D721Med (cell line): ENCODE measurements at places on chromosomes 2 and 18.
A peak's percentile ranks its signal among the peaks of the same experiment; 100 is the strongest.

GRCh38 chr2:132652474-132652873, 17.5 kb downstream of the LYPD1 start:
- no peak for DNase-seq

GRCh38 chr2:159076241-159076640, 107.8 kb downstream of the TANC1 start:
- DNase-seq: no peak

DNA sequence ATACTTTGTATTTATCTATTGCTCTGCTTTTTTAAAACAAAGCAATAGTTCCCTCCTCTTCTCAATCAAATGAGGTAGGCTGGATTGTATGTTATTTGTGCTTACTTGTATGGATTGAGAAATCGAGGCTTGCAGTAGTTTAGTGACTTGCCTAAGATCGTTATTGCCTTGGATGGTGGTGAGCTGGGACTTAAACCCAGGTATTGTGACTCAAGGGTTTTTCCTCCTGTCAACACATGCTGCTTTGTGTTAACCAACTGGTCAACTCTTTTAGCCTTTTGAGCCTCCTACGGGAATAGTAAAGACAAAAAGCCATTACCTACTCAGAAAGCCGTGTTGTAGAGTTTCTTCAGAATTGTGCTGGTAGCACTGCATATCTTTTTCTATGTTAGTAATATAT, 95.2 kb upstream of the THUMPD2 start:
- no peak for DNase-seq

DNA sequence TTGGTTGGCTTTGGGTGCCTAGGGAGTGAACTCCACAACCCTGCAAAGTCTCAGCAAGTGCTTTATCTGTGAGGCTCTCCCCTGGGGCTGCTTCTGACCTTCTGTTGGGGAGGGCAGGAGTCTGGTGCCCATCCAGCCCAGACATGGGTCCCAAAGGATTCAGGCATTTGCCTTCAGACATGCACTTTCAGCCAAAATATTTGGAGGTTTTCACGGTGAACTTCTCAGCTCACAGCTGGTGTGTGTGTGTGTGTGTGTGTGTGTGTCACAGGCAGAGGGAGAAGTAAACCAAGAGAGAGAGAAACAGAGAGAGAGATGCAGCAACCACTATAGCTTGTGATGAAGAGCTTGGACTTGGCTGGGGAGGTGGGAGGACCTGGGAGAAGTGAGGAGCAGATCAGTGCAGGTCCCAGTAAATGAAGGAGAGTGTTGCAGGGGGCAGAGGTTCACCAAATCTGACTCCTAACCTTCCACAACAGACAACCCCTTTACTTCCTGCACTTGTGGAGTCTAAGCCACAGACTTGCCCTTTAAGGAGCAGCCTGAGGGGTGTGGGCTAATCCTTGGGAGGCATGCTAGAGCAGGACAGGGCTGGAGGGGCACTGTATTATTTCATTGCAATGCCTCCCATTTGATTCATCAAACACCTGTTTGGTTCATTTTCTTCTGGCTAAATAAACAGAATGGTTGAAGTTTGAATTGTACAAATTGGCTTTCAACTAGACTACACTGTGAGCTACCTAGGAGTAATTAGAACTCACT, 14.1 kb downstream of the SLC9A4 start:
- no peak for DNase-seq

GRCh38 chr2:46872902-46873603, 42.6 kb downstream of the MCFD2 start:
- no peak for DNase-seq

- DNase-seq: no peak
Observed at GRCh38 chr2:132725148-132725547, 55.1 kb upstream of the LYPD1 start.

DNA sequence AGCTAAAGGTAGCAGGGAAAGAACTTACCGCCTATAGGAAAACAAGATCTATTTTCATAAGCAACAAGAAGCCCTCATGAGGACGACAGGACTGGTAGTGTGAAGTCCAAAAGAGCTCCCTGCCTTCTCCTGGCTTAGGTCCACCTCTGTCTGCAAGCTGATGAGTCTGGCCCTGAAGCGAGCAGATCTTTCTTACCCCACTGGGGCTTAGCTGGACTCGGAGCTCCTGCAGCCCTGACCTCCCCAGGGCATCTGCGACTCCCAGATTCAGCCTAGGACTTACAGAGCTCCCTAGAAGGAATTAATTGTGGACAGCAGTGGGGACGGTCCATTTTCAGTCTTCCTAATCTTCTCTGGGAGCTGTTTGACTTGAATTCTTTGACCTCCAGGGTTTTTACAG, 53.7 kb downstream of the MCFD2 start:
- DNase-seq: no peak

- no peak for DNase-seq
Observed at GRCh38 chr2:17069564-17069963, 403.9 kb upstream of the CYRIA start.

- DNase-seq: no peak
Observed at GRCh38 chr2:69489793-69490192, 52.6 kb upstream of the NFU1 start.

DNA sequence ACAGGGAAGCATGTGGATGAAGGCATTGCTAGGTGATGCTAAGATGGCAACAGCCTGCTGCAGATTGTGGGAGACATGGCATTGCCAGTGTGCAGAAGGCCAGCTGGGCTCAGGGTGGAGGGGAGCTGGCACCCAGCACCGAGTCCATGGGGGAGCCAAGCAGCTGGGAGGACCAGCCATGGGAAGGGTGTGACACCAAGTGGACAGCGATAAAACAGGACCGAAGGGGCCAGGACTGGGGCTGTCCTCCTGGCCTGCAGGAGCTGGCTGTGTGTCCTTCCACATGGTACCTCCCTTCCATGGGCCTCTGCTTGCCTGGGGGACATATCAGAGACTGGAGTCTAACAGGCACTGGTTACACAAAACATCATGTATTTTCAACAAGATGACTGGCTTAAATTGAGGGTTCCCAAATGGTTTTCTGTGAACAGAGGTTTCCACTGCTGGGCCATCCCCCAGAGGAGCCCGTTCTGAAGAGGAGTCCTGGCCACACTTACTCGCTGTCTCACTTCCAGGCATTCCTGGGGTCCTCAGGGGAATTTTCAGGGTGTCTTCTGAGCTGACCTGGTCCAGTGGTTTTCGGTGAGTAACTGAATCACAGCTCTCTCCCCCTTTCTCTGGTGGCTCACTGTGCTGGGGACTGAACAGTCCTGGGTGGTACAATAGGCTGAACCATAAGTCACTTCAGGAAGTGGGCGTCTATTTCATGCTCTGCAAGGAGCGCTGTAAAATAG, 60.4 kb upstream of the TNP1 start:
- no peak for DNase-seq

DNA sequence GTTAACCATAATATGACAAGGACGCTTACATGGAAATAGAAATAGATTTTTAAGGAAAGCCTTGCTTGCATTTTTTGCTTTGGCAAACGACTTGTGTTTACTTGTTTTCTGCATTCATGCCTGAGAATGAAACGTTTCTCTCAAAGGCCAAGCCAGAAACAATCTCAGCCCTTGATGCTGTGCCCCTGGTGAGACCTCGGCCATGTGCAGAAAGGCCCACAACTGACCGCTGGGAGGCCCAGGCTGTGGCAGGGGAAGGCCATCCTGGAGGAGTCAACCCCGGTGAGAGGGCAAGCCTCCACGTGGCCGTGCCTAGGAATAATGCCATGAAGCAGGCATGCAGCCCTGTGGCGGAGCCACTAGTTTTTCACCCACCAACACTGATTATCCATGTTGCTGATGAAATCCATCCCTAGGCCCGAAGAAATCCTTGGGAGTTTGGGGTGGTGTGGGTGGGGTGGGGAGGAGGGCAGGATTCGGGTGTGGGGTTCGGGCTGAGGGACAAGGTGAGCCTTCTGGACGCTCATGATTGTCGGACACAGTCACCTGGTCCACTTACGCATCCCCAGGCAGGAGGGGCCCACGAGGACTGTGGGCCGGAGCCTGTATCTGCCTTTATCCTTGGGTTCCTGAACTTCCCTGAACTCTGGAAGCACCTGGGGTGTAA, 107.6 kb upstream of the APCDD1 start:
- DNase-seq: no peak

DNA sequence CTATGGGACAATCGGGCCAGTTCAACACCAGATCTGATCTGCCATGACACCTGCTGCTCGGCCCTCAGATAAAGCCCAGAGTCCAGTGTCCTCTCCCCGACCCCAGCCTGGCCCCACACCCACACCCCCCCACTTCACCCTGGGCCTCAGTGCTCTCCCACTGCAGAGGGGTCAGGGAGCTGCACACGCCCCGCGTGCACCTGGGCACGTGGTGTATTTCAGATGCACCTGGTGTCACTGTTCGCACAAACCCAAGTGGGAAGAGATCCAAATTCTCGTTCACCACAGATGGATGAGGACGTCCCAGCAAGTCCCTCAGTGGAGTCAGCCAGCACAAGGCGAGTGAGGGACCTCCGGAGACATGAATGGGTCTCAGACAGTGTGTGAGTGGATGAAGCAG, 161.3 kb downstream of the RTP5 start:
- no peak for DNase-seq

- DNase-seq: no peak
Observed at GRCh38 chr2:75033516-75033915, 75.1 kb downstream of the POLE4 start.

- DNase-seq: no peak
Observed at GRCh38 chr2:8500124-8501054, 181.5 kb upstream of the ID2 start.

DNA sequence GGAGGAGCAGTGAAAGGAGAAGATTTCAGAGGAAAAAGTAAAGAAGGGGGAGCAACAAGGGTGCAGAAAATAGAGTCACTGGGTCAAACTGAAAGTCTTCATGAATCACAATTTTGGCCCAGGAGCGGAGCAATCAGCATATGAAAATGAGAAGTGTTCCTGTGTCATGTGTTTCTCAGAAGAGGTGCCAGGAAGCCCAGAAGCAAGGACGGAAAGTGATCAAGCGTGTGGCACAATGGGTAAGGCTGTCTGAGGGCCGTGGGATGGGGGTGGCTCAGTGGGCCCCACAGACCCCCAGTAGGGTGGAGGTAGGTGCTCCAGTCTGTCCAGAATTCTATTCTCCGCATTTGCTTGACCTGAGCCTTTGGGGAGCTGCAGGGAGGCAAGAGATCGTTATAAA, 44.2 kb downstream of the SP140 start:
- DNase-seq: no peak

- no peak for DNase-seq
Observed at GRCh38 chr18:61869636-61870035, 23.2 kb downstream of the RNF152 start.

- no peak for DNase-seq
Observed at GRCh38 chr2:205982776-205983327, 103.1 kb downstream of the INO80D start.

GRCh38 chr18:80166240-80166639, 57.2 kb downstream of the ADNP2 start:
- no peak for DNase-seq

DNA sequence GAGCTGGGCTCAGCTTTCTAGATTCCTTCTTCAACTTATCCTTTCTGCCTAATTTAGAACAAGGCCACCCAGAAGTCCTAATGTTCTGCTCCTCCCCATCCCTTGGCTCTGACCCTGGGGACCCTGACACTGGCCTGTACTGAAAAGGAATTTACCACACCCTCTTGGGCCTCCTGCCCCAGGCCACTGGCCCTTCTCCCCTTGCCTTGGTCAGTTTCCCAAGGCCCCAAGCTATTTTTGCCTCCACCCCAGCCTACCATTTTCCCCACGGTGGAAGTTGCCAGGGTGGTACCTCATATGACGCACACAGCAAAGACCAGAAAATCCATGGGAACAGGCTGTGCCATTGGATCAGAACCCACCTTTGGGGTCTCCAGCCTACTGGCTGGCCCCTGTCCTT, 72.1 kb downstream of the ZBTB7C start:
- no peak for DNase-seq

- no peak for DNase-seq
Observed at GRCh38 chr2:58569475-58570185, 328.5 kb upstream of the FANCL start.

GRCh38 chr2:197838036-197838435, 33.6 kb downstream of the PLCL1 start:
- DNase-seq: no peak

- DNase-seq: no peak
Observed at GRCh38 chr2:128320192-128320905, 1.7 kb upstream of the HS6ST1 start.

GRCh38 chr2:72981536-72981935, 64.2 kb downstream of the EMX1 start:
- no peak for DNase-seq

DNA sequence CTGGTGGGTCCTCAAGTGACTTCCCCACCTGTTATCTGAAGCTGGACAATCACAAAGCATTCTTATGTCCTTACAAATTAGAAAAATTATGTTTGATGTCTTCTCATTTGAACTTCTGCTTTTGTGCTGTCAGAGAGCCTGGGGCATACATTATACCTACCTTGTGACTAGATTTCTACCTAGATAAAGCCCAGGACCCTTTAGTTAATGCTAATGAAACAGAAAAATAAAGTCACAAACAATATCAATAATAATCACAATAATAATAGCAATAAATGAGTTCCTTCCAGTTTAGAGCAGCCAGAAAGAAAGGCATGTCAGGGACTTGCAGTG, 456.4 kb downstream of the SETBP1 start:
- no peak for DNase-seq

GRCh38 chr2:96099861-96100798, 16.2 kb downstream of the ADRA2B start:
- DNase-seq: peak; percentile 3

GRCh38 chr2:210616074-210616473, 59.7 kb downstream of the CPS1 start:
- no peak for DNase-seq

GRCh38 chr18:76450452-76451395, 44.3 kb downstream of the ZNF516 start:
- DNase-seq: no peak

DNA sequence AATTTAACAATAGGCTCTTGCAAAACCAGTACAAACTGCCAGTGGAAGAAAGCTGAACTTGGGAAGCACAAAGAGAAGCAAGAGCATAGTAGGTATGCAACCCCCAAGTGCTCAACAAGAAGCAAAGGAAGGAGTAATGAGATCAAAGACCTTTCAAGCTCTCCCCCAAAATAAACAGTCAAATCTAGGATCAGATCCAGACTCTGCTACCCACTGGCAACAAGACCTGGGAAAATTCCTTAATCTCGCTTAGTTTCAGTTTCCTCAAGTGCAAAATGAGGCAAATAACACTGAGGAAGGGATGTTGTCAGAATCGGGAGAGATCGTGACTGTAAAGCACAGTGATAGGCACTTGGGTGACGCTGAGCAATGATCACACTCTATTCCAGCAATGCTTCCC, 329.2 kb downstream of the TNS1 start:
- DNase-seq: no peak

DNA sequence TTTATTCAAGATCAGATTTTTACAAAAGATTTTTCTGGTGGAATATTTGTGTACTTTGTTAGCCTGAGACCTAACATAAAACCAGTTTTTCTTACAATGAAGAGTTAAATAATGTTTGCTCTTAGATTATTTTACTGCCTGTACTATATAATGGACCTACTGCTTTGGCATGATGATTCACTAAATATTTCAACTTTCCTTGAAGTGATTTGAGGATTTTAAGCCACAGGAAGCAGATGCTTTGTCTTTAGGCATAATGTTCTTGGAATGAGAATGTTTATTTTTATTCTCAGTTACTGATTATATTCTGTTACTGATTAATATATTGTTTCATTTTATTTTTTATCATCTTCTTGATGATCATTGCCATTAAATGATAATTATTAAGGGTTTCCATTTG, 175.3 kb upstream of the LRP1B start:
- DNase-seq: no peak
